ENCODE measurements at places on chromosomes 6 and 20.

DNA sequence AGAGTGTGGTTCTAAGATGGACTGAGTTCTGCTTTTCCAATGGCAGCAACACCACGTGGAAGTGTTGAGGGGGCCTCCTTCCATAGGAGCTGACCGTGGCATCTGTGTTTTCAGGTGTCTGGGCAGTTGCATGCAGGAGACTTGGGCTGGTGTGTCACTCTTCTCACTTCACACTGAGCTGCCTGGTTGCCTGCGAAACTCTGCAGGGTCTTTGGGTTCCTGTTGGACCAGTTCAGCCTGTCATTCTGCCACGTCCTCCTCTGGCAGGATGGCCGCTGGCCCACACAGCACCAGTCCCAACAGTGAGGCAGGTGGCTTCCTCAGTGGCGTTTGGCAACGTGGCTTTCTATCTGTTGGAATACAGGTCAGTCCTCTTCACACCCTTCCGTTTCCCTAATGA lies 16.1 kb upstream of the UNC93A start:
- DNase-seq, result no peak

DNA sequence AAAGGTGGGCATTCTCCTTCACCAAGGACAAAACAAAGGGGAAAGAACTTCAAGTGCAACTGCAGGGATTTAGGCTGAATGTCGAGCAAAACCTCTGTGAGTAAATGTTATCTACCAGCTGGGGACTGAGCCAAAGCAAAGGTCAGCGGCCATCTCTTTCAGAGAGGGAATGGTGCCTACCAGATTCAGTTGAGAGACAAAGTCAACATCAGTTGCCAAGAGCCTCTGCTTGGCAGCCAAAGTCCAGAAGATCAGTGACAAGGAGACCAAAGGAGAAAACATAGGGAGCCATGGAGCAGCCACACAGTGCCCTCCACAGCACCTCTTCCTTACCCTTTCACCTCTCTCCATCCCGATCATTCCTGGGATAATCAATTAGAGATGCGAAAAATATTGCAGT lies 472.5 kb downstream of the KIF16B start:
- no peak for DNase-seq

DNA sequence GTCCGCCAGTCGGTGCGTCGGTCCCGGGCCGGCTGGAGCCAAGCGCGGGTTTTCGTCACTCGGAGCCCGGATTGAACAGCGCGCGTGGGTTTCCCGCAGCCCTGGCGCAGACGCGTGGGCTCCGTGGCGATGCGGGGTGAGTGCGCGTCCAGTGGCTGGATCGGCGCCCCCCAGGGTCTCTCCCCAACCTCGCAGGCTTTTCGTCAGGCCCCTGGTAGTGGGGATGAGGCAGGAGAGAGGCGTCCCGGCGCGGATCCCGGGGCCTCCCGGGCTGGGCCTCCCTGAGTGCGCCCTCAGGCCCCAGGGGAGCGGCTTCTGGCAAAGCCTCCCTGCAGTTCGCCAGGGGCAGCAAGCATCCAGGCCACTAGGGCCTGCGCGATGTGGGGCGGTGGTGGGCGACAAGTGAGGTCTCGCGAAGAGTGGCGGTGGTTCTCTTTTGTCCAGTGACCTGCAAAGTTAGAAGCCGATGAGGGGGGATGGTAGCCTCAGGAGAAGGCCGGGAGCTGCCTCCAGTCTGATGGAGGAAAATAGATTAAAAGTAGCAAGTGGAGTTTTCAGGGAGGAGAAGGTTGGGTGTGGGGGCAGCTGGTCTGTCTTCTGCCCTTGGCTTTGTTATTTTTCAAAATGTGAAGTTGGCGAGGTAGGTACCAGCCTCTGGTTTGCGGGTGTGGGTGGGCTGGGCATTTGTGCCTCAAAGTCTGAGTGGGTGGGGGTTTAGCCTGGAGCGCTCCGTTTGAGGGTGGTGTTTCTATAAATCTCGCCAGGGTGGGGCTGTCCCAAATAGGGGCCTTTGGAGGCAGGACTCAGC lies 1.6 kb downstream of the TOX2 start:
- DNase-seq, result no peak

DNA sequence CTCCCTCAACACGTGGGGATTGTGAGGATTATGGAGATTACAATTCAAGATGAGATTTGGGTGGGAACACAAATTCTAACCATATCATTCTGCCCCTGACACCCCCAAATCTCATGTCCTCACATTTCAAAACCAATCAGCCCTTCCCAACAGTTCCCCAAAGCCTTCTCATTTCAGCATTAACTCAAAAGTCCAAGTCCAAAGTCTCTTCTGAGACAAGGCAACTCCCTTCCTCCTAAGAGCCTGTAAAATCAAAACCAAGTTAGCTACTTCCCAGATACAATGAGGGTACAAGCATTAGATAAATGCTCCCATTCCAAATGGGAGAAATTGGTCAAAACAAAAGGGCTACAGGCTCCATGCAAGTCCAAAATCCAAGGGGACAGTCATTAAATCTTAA lies 39.6 kb upstream of the PLAGL1 start:
- no peak for DNase-seq

DNA sequence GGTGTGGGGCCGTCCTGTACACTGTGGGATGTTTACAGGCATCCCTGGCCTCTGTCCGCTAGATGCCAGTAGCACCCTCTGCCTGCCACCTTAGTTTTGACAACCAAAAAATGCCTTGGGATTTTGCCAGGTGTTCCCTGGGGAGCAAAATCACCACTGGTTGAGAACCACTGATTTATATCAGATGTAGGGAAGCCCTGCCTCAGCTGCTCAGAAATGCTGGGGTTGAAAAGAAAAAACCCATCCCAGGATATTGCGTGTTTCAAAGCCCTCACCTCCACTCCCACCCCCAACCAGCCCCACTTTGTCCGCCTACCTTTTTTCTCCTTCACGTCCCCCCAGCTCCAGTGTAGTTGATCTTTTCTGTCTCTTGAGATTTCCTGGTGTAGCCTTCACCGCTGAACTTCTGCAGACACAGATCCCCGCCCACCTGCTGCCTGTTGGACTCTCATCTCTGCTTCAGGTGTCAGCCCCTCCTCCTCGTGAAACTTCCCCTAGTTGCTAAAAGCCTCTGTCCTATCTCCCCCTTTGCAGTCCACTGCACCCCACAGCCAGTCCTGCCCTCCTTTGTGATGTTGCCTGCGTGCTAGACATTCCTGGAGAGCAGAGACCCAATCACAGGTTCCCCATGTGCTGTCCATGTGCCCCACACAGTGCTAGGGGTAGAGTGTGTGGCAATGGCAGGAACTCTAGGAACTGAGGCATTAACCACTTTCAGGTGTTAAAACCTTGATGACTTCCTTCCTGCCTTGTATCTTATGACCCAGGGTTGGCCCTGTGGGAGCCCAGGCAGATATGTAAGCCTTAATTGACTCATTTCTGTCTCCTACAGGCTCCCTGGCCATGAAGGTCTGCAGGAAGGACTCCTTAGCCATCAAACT lies 98.9 kb downstream of the TBC1D7 start:
- DNase-seq, result peak; percentile 65

GRCh38 chr20:17644451-17644850 lies 37.6 kb downstream of the RRBP1 start:
- no peak for DNase-seq

DNA sequence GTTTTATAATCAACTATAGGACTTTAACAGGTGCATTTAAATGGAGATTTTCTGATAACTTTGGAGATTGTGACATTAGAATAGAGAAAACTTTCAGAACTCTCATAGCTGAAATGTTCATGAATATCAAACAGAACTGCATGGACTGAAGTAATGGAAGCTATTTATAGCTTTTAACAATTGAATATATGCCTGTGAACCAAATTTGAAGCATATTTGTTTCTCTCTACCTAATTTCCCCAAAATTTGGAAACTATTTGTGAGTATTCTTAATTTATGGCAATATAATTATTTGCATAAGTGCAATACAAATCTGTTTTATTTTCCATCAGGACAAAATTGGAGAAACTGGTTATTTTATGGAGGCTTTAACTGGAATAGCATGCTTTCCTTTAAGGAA lies 96.6 kb downstream of the PLG start:
- DNase-seq, result no peak

DNA sequence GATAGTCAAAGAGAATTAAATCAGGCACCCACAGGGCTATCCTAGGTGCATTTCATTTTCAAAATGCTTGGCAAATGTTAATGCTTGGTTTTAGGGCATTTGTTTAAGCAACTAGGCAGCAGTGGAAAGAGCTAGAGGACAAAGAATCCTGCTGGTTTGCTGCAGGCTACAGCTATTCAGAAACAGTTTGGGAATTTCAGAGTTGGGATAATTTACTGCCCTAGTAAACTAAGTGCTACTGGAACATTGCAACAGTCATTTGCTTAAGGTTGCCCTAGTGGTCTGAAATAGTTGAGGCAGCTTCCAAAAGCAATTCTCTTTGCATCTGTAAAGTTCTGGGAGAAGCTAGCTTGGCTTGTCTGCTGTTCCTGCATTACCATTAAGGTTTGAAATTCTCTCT lies 312.7 kb downstream of the LAMA2 start:
- no peak for DNase-seq

- no peak for DNase-seq
Measured at GRCh38 chr6:33019372-33019771, 10.0 kb upstream of the HLA-DOA start.

- DNase-seq, result no peak
Measured at GRCh38 chr6:72081871-72082270, 195.5 kb downstream of the RIMS1 start.

GRCh38 chr20:39878320-39878719 lies 810.7 kb downstream of the MAFB start:
- DNase-seq, result no peak

GRCh38 chr6:119887666-119888065 lies 538.1 kb upstream of the MAN1A1 start:
- DNase-seq, result no peak

- DNase-seq, result no peak
Measured at GRCh38 chr20:52494244-52494643, 302.7 kb upstream of the ZFP64 start.

GRCh38 chr6:22878706-22879105 lies 309.3 kb downstream of the HDGFL1 start:
- DNase-seq, result no peak

DNA sequence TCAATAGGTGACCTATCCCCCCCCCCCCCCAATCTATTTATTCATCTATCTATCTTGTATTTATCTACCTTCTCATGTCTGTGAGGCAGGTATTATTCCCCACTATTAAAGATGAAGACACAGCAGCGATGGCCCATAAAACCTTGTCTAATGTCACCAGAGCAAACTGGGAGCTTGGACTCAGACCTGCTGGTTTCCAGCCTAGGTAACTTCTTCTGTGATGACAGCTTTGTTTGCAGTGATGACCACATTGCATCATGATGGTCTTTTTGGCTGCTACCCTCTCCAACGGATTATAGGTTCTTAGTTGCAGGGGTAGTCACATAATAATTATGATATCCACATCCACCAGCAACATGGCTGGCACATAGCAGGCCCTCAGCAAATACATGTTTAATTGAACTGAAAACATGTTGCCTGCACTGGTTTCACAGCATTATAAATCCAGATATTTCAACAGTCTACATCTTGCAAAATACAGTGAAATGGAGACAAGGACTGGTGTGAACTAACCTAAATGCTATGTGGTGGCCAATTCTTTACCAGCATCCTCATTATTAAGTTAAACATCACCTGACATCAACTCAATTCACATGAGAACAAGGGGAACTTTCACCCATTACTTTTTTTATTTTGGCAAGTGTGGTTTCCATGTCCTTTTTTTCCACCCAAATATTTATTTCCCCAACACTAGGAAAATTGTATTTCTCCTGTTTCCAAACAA lies 712.5 kb upstream of the NRSN1 start:
- DNase-seq, result no peak

- DNase-seq, result no peak
Measured at GRCh38 chr6:130787726-130788500, 39.3 kb upstream of the SMLR1 start.

- no peak for DNase-seq
Measured at GRCh38 chr20:25066386-25066785, 8.4 kb upstream of the ACSS1 start.

- no peak for DNase-seq
Measured at GRCh38 chr20:56429502-56429901, 17.4 kb downstream of the CASS4 start.

GRCh38 chr6:24897186-24897585 lies 38.6 kb downstream of the RIPOR2 start:
- DNase-seq, result no peak

DNA sequence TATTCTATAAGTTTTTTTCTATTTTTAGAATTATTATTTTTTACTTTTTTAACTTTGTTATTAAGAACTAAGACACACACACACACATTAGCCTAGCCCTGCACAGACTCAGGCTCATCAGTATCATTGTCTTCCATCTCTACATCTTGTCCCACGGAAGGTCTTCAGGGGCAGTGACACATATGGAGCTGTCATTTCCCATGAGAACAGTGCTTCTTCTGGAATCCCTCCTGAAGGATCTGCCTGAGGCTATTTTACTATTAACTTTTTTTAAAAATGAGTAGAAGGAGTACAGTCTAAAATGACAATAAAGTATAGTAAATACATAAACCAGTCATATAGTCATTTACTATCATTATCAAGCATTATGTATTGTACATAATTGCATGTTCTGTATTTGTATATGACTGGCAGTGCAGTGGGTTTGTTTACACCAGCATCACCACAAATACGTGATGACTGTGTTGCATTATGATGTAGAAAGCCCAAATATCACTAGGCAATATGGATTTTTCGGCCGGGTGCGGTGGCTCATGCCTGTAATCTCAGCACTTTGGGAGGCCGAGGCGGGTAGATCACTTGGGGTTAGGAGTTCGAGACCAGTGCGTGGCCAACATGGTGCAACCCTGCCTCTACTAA lies 57.9 kb downstream of the HIVEP1 start:
- DNase-seq, result no peak

DNA sequence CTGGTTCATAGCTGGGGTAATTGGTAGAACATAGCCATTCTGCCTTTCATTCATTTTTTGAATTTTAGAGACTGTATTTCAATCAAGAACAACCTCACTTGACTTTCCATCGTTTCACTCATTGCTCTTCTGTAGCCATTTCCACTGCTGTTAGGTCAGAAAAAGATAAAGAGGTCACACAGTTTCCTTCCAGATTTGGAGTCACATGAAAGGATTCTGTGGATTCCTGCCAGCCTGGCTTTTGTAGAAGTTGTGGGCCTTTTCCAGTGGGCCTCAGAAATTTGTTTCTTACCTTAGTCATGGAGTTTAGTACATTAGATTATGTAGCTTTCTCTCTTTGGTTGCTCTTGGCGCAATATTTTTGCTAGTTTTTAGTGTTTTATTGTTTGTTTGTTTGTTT lies 157.8 kb downstream of the SASH1 start:
- DNase-seq, result no peak

- DNase-seq, result no peak
Measured at GRCh38 chr6:127786109-127786508, 114.7 kb downstream of the THEMIS start.

DNA sequence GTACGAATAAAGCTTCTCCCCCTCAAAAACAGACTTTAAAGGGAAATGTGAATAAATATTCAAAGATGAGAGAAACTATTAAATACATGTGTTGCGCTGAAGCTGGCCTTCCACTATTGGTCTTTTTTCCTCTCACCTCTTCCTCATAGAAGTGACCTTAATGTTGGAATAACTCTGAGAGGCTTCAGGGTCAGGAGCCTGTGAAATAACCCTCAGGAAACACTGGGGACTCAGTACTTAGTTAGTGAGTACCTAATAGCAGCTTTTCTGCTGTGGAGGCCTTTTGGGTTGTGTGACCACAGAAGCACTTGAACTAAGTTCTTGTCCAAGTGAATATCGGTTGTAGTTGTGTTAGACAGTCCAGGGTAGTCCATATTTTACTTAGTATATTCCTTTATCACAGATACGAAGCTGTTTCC lies 799 bp upstream of the SHPRH start:
- DNase-seq, result no peak

Data from GM18507 (cell line).